Breast epithelium (tissue), 4 donors: ENCODE measurements at places on chromosomes 4 and X.

- no peak for DNase-seq
Observed at GRCh38 chr4:80382090-80382832, 46.7 kb downstream of the CFAP299 start.

DNA sequence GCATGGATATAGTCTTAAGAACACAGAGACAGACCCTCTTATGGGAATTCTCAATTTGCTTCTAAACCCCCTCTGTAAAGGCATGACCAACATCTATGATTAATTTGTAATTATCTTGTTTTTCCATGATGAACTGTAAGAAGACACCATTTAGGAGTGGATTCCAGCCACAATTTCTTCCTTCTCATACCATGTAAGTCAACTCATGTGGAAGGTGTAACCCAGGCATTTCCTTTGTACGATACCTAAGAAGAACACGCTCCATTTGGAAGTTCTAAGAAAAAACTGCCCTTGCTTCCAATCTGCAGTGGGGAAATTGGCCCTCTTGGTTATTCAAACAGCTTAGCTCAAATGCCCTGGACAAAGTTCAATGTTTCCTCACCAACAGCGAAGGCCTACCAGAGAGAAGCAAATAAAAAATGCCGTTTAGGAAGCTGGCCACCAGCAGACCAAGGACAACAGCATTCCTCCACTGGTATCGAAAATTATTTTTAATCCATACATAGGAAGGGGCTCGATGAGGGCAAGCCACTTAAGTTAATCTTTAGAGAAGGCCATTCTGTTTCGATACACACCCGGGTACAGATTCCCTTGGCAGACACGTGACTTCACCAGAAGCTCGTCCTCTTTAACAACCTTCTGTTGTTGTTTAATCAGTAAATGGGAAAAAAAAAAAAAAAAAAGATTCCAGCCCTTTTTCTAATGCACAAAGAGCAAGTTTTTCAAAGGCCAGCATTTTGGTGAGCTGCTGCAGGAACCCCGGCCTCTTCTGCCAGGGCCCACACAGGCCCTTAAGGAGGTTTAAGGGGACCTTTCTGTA lies 2.6 kb downstream of the DHRSX start:
- DNase-seq: no peak

DNA sequence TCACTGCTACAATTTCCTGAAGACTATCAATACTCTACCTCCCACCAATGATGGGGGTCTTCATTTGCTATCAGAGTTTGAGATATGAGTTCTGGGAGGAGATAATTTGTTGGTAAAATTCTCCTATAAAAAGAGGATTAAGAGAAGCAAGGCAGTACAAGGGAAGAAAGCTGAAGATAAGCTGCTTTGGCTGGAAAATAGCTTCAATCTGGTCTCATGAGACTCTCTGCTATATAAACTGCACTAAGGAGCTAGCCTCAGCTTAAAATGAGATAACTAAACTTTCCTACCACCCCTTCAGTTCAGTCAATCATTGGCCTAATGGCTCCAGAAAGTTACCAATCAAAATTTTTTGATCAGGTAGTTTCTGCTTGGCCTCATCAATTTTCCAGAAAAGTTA lies 2105.0 kb downstream of the ARAP2 start:
- no peak for DNase-seq

DNA sequence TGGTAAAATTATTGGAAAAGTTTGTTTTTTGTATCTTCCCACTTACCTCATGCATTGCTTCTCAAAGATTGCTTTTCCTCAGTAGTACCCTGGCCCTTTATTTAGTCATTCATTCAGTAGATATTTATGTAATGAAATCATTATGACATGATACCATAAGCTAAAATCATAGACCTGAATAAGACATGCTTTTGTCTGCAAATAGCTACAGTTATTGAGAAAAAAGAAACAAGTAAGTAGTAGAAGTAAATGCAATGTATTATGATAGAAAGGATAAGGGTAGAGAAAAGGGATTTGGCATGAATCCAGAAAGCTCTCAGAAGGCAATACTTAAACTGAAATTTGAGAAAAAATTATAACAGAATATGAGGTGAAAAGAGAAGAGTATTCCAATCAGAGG lies 352.5 kb downstream of the GPM6A start:
- DNase-seq: no peak

DNA sequence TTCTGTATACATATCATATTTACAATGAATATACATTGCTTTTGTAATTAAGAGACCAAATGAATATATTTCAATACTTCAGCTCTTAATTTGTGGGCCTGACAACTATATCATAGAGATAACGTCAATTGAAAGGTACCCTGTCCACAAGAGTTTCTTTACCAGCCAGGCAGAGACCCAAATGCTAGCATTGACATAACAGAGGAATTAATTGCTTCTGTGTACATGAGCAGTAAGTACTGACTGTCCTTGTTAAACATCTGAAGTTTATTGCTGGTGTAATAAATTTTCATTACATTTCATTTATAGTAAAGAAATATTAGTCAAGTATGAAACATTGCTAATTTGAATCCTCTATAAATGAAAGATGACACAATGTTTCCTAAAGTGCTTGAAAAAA lies 910.8 kb downstream of the CCSER1 start:
- DNase-seq: no peak

DNA sequence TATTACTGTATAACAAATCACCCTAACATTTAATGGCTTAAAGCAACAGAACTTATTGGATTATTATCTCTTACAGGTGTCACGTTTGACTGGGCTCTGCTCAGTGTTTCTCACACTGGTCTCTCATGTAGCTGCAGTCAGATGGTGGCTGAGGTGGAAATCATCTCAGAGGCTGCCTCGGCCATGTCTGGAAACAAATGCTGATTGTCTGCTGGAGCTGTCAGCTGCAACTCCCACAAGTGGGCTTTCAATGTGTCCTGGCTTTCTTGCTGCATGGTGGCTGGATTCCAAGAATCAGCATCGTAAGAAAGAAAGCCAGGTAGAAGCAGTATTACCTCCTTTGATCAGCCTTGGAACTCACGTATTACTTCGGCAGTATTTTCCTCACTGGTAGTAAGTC lies 277.6 kb downstream of the SPANXN1 start:
- DNase-seq: no peak

DNA sequence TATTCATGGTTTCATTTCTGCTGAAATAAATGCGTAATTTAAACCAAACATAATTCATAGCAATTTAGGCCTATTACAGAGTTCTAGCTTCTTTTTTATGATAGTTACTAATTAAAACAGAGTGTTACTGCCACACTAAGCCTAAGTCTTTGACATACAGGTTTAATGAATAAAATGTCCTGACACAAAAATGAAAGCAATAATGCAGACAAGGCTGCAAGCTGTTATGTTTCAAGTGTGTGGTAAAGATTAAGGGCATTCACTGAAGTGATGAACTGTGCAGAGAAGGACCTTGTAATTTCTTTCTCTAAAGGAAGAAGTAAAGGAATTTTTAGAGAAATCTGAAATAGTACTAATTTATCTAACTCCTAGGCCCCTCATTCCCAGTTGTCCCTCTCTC lies 2.9 kb downstream of the NDNF start:
- DNase-seq: no peak

DNA sequence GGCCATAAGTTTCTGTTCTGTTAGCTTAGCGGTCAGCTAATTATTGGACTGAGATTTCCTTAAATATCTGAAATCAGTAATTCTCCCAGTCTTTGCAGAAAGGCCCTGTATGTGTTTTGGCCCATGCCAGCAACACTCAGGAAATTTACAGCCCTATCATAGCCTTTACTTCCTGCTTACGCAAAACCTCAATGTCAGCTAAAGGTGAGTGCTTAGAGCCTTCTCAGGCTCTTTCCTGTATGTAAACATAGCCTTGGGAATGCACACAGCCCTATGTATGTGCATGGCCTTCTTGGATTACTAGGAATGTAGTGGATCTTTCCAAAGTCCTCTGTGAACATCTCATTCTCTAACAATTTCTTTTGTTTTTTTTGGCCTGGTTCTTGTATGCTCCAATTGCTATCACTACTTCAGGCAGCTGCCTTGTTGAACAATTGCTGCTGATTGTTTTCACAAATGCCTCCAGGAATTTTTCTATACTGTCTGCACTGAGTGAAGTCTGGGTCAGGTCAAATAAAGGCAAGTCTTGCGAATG lies 200.0 kb downstream of the PPP1R2C start:
- no peak for DNase-seq

DNA sequence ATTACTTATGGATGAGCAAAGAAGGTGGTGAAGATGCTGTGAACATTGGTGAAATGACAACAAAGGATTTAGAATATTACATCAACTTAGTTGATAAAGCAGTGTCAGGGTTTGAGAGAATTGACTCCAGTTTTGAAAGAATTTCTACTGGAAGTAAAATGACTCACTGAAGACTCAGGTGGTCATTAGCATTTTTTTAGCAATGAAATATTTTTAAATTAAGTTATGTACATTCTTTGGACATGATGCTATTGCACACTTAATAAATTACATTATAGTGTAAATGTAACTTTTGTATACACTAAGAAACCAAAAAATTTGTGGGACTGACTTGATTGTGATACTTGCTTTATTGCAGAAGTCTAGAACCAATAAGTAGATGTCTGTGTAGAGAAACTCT lies 56.9 kb downstream of the USO1 start:
- no peak for DNase-seq

DNA sequence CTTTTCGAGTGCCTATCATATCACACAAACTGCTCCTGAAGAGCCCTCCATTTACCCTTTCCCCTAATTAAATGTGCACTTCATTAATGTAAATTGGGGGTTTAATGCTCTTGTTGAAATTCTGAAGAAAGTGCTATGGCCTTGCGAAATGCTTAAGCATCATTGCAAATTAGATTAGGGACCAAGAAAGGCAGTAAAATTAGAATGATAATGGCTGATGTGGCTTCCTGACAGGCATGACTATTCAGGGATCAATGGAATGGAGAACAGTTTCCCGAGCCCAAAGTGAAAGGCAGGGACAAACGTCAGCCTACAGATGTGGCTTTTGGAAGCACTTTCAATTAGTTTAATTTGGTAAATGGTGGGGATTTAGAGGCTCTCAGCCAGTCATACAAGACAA lies 120.1 kb downstream of the NKX6-1 start:
- DNase-seq: no peak

DNA sequence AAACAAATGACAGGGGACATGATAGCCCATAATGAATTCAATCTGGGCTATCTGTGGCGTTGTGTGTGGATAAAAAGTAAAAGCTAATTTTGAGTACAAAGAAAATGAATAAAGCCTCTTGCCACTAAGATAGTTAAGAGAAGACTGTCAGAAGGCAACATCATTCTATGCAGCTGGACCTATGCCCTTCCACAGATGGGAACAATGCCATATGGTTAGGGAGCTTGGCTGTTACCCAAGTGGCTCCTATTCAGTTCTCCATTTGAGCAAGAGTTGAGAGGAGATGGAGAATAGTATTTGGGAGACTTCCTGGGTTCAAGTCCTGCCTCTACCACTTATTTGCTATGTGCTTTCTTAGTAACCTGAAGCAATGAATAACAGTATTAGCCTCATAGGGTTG lies 107.7 kb downstream of the ANXA3 start:
- DNase-seq: no peak

DNA sequence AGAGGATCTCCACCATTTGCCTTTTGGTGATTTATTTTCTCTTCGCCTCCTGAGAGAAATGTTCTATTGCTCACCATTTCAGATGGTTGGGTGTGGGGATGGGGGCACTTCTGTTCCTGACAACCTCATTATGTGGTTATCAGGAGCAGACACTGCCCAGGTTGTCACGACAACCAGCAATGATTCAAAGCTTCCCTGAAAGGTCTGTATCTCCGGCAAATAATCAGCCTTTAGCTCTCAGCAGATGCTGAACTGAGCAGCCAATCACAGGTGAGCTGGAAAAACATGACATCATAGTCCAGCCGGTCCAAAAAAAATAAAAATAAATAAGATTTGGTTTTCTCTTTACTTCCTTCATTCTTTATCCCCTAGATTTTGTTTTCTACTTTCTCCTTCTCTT lies 5.5 kb upstream of the PAK3 start:
- no peak for DNase-seq

DNA sequence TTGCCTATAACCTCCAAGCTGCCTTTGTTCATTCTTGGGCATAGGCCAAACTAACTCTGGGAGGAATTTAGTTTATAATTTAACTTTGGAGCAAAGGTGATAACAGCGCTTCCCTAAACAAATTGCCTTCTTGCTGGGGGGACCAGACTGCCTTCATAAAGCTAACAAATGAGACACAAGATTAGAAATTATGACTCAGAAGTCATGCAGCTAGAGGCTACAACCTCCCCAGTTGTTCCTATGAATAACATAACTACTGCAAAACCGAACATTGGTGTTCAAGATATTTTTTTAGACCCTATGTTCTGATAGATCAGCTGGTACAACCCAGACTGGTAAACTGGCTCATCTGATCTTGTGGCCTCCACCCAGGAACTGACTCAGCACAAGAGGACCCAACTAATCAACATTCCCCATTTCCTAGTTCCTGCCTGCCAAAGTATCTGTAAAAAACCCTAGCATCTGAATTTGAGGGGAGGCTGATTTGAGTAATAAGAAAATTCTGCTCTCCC lies 22.0 kb upstream of the TMPRSS11B start:
- no peak for DNase-seq

GRCh38 chr4:113776679-113777078 lies 15.1 kb upstream of the CAMK2D start:
- no peak for DNase-seq

GRCh38 chr4:168831585-168831918 lies 178.5 kb downstream of the CBR4 start:
- DNase-seq: no peak

- no peak for DNase-seq
Observed at GRCh38 chr4:111018216-111018615, 395.3 kb upstream of the PITX2 start.

DNA sequence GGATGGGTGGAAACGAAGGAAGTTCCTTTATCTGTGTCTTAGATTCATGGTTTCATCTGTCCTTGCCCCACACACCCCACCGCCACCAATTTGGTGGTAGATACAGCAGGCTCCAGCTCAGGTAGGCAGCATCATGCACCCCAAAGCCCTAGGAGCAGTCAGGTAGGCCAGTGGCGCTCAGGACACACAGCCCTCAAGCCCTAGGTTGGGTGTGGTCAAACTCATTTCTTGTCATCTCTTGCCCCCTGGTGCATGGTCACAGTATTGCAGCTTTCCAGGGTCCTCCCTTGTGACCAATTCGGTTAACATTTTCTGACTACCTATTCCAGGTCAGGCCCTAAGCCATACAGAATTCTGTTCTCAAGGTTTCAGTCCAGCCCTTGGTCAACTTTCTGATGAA lies 14.5 kb upstream of the PRRG3 start:
- DNase-seq: peak; percentile 52
